COLO829 (cell line): ENCODE measurements at places on chromosomes 11 and 22.
A peak's percentile ranks its signal among the peaks of the same experiment; 100 is the strongest.

GRCh38 chr11:106503901-106504300, 426.4 kb downstream of the AASDHPPT start:
- DNase-seq: no peak

DNA sequence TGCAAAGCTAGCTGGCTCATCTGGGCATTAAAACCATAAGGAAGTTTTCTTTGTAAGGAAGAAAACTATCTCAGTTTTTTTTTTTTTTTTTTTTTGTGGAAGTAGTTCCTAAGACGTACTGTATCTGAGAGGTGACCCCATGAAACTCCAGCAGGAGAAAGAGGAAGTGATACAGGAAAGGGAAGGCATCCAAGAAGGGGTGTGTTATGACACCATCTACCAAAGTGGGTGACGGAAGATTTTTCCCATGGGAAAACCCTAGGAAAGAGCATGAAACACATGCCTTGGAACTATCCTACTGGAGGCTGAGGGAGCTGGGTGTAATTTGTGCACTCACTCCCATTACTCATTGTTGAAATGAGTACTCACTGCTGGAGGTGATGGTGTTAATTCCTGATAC, 63.8 kb upstream of the ARHGAP20 start:
- DNase-seq: no peak

GRCh38 chr11:22130462-22131053, 62.3 kb upstream of the ANO5 start:
- DNase-seq: peak; percentile 28

GRCh38 chr22:46627806-46628482, 7.8 kb downstream of the GRAMD4 start:
- no peak for DNase-seq

DNA sequence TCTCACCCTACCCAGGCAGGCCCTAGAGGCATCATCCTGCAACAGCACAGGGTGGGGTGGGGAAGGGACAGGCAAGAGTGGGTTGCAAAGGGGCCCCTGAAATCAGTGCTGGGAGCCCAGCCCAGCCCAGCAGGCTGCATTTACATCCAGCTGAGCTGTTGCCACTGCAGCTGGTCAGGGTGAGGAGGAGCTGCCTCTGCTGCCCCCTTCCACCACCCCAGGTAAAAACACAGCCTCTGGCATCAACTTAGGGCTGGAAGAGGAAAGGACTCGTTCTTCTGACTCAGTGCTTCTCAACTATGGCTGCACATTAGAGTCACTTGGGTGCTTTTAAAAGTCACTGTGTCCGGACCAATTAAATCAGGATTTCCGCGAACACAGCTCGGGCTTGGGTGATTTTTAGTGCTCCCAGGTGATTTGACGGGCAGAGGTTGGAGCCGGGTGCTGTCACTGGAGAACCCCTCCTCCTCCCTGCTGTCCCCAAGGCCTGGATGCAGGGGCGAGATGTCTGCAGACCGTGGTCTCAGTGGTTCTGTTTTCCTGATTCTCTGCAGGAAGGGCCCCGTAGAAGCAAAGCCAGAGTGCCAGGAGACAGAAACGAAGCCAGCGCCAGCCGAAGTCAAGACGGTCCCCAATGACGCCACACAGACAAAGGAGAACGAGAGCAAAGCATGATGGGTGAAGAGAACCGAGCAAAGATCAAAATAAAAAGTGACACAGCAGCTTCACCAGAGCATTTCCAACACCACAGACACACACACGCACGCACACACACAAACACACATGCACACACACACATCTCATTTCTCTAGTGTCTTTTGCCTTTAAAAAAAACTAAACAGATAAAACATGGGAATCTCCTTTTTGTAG, 39.4 kb upstream of the TTC12 start:
- no peak for DNase-seq

DNA sequence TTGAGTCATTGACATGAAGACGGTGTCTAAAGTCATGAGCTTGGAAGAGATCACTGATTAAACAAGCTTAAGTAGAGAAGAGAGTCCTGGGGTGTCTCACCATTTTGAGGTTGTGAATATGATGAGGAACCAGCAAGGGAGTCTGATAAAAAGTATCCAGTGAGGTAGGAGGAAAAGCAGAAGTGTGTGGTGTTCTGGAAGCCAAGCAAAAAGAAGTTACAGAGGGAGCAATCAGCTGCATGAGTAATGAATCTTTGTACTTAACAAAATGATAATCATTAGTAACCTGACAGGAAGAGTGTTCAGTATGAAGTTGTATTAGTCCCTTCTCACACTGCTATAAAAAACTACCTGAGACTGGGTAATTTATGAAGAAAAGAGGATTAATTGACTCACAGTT, 131.3 kb downstream of the C11orf87 start:
- DNase-seq: no peak

- no peak for DNase-seq
Measured at GRCh38 chr11:98007072-98007471, 1013.7 kb upstream of the CNTN5 start.

- no peak for DNase-seq
Measured at GRCh38 chr22:28750471-28750881, 8.6 kb downstream of the HSCB start.

GRCh38 chr11:43758927-43759326, 78.4 kb downstream of the HSD17B12 start:
- DNase-seq: no peak

- no peak for DNase-seq
Measured at GRCh38 chr22:31085928-31086327, 4.8 kb downstream of the SMTN start.

DNA sequence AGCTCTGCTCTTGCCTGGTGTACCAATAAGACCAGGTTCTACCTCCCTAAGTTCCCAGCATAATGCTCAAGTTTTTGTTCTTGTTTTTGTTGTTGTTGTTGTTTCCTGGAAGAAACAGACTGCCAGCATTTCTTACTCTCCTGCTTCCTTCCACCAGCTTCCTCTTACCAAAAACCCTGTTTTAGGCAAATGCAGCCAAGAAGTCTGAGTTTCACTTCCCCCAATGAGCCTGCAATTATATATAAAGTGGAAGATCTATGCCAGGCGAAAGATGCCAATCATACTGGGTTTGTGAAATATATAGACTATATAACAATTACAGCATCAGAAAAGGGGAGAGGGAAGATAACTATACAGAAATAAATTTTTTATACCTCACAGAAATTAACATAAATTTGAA, 931.5 kb upstream of the FAT3 start:
- no peak for DNase-seq

DNA sequence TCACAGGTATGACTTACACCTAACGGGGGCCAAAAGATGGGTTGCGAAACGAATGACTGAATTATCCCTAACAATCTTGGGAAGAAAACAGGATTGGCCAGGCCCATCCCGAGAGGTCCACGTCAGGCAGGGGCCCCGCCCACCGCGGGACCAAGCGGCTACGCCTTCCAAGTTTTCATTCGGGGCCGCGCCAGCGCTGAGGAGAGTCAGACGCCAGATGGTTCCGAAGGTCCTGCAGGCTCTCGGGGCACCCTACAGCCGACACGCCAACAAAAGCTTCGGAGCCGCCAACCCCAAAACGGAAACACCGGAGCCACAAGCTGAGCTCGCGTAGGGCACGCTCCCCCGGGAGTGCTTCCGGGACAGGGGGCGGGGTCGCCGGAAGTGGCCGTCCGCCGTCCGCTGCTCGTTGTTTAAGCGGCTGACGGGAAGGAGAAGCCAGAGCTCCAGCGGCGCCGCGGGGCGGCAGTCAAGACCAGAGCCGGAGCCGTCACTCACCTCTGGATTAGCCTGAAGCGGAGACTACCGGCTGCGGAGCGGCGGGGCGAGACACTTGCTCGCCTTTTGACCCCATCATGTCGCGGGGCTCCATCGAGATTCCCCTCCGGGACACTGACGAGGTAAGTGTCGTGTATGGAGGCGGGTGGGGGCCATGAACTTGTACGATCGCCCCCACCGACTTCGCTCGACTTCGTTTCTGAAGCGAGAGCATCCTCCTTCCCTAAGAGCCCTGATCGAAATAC, at the start of gene CTR9:
TSS of gene CTR9 (plus strand) at position 409 of the 743 bp plus-strand sequence. CDS start at position 576, 167 bp downstream.
- peak; percentile 72 for DNase-seq

- DNase-seq: no peak
Measured at GRCh38 chr22:47839595-47840227, 1077.3 kb downstream of the TBC1D22A start.

- DNase-seq: no peak
Measured at GRCh38 chr22:33720166-33720878, 200.0 kb downstream of the LARGE1 start.

DNA sequence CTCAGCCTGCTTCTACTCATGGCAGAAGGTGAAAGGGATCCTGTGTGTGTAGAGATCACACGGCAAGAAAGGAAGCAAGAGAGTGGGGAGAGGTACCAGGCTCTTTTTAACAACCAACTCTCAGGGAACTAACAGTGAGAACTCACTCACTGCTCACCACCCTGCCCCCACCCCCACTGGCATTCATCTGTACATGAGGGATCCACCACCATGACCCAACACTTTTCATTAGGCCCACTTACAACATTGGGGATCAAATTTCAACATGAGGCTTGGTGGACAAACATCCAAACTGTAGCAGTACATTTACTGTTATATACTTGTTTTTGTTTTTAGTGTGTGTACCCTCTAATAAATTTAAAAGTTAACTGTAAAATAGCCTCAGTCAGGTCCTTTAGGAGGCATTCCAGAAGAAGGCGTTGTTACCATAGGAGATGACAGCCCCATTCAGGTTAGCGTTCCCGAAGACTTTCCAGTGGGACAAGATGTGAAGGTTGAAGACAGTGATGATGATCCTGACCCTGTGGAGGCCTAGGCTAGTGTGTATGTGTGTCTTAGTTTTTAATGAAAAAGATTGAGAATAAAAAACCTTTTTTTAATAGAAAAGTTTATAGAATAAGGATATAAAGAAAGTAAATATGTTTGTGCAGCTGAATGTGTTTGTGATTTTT, 11.3 kb downstream of the CUL5 start:
- no peak for DNase-seq

DNA sequence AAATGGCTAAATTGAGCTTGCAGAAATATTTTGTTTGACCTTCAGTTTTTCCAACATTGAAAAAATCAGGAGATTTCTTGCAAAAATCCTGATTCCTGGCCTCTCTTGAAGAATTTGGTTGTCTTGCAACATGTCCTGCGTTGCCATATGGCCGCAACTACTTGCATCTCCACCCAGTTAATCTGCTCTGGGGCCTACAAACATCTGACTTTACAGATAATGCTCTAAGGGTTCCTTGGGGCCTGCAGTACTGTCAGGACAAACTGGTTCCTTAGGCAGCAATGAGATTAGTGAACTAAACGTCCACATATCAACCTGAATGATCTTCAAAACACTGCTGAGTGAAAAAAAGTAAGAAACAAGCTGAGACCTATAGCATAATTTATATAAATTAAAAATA, 36.6 kb upstream of the FEZ1 start:
- DNase-seq: no peak

GRCh38 chr11:32939046-32939445, 46.4 kb downstream of the QSER1 start:
- DNase-seq: no peak

- no peak for DNase-seq
Measured at GRCh38 chr11:10674911-10675440, 18.6 kb downstream of the IRAG1 start.

DNA sequence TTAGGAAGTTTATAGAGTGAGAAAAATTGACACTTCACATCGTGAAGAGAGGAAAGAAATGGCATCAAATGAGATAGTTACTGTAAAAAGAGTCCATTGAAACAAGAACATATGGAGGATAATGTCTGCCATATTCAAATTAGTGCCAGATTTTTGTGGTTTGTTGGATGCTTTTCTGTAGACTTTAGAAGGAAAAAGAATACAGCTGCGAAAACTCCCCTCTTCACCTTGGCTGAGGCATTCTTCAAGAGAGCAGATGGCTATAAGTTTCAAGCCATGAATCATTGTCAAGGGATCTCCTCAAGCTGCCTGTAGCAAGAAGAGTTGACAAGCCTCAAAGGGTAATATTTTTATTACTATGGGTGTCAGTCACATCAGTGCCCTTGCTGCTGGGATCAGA, 507.4 kb upstream of the RAG2 start:
- no peak for DNase-seq

- no peak for DNase-seq
Measured at GRCh38 chr22:46737105-46737975, 712 bp downstream of the CERK start.

GRCh38 chr11:41307296-41308080, 152.0 kb downstream of the LRRC4C start:
- DNase-seq: peak; percentile 25

GRCh38 chr11:92264350-92264749, 39.7 kb downstream of the FAT3 start:
- DNase-seq: no peak

GRCh38 chr22:36110306-36110881, 50.2 kb downstream of the APOL3 start:
- no peak for DNase-seq

DNA sequence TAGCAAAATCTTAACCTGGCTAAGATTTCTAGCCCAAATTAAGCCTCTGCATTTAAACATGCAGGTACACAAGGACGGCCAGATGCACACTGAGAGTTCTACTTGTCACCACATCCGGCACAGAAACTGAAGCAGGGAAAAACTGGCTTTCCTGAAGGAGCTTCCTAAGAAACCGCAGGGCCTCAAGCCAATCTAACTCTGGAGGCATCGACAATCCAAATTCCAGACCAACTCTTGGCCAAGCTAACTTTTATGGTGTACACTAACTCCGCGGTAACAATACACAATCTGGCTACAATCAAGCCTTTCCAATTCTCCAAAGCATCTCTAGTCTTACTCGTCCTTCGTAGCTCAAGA, 1.2 kb downstream of the MSANTD2 start:
- DNase-seq: no peak

DNA sequence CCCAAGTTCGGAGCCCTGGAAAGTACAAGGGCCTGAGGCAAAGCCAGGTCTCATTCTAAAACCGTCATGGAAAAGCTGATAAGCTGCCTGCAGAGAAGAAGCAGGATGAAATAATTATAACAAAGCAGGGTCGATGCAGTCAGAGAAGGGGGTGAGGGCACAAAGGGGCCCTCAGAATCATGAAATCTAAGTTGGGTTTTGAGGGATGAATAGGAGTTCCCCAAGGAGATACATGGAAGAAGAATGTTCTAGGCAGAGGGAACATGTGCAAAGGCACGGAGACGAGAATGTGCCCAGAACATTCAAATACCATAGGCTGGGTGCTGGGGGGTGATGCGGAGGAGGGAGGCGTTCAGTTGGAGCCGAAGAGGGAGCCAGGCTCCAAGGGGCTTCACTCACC, 25.0 kb downstream of the IGLL1 start:
- DNase-seq: no peak

DNA sequence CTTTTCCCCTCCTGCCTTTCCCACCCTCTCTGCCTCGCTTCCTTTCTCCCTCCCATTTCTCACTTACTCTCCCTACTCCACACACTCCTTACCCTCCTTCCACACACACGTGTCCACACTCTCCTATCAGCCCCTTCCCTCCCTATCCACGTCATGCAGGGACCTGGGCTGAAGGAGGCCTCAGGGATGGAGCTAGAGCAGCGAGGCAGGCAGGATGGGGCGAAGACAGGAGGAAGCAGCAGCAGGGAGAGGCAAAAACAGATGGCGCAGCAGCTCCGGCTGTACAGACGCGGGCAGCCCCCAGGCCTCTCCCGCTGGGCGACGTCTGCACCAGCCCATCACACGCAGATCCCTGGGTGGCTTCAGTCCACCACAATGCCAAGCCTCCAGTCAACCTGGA, 97.9 kb downstream of the SPATA19 start:
- DNase-seq: no peak
